Cardiac septum (tissue), 1 donor: ENCODE measurements at places on chromosomes 2 and 18. TPM values are rescaled to one million over a fixed set of nuclear protein-coding genes. Genes with fewer than 3 reads are reported as not detected.

GRCh38 chr2:22812065-22812680 is 572.8 kb upstream of the KLHL29 start:
- DNase-seq: no peak

HOXD8 gene
- 1.1 TPM for total RNA-seq

DNA sequence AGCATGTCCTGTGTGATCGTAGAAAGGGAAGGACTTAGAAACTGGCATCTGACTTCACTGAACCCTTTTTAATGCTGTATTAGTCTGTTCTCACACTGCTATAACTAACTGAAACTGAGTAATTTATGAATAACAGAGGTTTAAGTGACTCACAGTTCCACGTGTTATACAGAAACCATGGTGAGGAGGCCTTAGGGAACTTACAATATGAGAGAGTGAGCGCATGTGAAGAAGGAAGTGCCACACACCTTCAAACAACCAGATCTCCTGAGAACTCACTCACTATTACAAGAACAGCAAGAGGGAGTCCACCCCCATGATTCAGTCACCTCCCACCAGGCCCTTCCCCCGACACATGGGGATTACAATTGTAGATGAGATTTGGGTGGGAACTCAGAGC is 811.3 kb downstream of the CPS1 start:
- DNase-seq: no peak

DSC2 gene
- total RNA-seq: 26.7 TPM

CMPK2 gene
- total RNA-seq: 5.5 TPM

- no peak for DNase-seq
These were observed 74.9 kb upstream of the TAF1B start for GRCh38 chr2:9768388-9768787.

GRCh38 chr2:212956665-212957607 is 194.5 kb downstream of the IKZF2 start:
- no peak for DNase-seq

DNA sequence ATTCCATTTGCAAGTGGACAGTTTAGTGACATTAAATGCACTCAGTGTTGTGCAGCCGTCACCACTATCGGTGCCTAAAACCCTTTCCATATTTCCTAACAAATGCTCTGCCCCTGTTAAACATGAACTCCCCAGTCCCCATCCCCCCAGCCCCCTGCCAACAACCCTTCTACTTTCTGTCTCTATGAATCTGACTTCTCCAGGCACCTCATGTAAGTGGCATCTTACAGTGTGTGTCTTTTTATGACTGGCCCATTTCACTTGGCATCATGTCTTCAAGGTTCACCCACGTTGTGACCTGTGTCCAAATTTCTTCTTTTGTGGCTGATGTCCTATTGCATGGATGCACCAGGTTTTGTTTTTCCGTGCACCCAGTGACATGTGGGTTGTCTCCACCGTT is 140.9 kb upstream of the GPC1 start:
- no peak for DNase-seq

- DNase-seq: no peak
These were observed 136.1 kb upstream of the TTC39C start for GRCh38 chr18:23878336-23878900.

GRCh38 chr2:231161877-231162329 is 36.5 kb upstream of the ARMC9 start:
- DNase-seq: no peak

GRCh38 chr2:157744571-157745076 is 116.0 kb upstream of the ACVR1C start:
- no peak for DNase-seq

POU3F3 gene
- total RNA-seq: 0.11 TPM

DNA sequence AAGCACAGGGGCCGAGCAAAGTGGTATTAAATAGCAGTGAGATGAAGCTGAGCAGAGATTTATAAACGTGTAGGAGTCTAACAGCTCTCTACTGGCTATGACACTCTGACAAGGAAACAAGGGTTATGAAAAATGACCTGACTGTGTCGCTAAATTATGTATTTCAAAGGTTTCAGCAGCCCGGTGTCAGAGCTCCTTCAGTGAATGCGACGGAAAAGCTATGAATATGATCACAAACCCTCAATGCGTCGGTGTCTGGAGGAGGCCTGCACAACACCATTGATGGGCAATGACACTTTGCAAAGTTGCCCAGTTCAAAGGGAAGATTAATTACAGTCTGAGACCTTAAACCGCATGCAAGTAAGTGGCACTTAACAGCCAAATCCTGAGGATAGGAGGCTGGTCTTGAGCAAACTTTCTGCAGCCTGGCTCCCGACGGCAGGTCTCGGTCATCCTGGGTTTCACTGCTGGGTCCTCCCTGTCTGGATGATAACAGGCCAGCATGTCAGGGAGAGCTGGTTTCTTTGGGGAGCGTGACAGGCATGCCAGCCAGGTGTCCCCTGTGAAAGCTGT is 615.1 kb upstream of the SALL3 start:
- no peak for DNase-seq

- DNase-seq: no peak
These were observed 20.7 kb downstream of the SMIM21 start for GRCh38 chr18:75406491-75407445.

DNA sequence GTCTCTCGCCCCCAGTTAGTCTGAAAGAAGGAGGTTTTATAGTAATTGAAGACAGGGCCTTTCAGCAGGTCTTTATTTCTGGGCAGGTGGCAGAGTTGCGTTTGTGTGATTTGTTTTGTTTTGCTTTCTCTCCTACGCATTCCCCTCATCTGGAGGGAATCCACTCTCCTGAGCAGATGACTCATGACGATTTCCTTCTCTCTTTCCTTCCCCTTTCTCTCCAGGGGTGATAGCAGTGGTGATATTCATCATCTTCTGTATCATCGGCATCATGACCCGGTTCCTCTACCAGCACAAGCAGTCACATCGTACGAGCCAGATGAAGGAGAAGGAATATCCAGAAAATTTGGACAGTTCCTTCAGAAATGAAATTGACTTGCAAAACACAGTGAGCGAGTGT is 888.8 kb downstream of the CNTNAP5 start:
- DNase-seq: no peak
